ENCODE measurements at places on chromosomes 3 and 15. TPM values are rescaled to one million over a fixed set of nuclear protein-coding genes. Genes with fewer than 3 reads are reported as not detected.

The ETFA gene
- 89.4 TPM for total RNA-seq

The TMC3 gene
- not detected for total RNA-seq

The GOLGA6L10 gene
- 1.3 TPM for total RNA-seq

The NTRK3 gene
- total RNA-seq: not detected

The ZPLD1 gene
- not detected for total RNA-seq

The STRC gene
- total RNA-seq: 0.36 TPM

The SNRPN gene
- total RNA-seq: 70.0 TPM

The CA12 gene
- total RNA-seq: not detected

The ZSCAN2 gene
- total RNA-seq: 6.5 TPM

The GMNC gene
- total RNA-seq: not detected

The SCN11A gene
- not detected for total RNA-seq

The LRRN1 gene
- 2.1 TPM for total RNA-seq

The CHRFAM7A gene
- not detected for total RNA-seq

The PYGO1 gene
- not detected for total RNA-seq

The SYNM gene
- total RNA-seq: 3.0 TPM

The ALDH1L1 gene
- total RNA-seq: not detected

The SLC22A13 gene
- total RNA-seq: 0.67 TPM

The GHSR gene
- total RNA-seq: not detected

The WDR5B gene
- total RNA-seq: 5.7 TPM

The NDUFB5 gene
- 93.4 TPM for total RNA-seq

The MOBP gene
- total RNA-seq: not detected

The DAZL gene
- not detected for total RNA-seq

The P2RY12 gene
- not detected for total RNA-seq

The ST8SIA2 gene
- total RNA-seq: not detected

The GRK7 gene
- total RNA-seq: not detected

Measured in activated naive CD4-positive, alpha-beta T cell treated with anti-CD3 and anti-CD28 coated beads, Interleukin-2, amount 10 ng/mL, durations not matched to agents 5 hours and 36 hours (primary cell).